Effector CD8-positive, alpha-beta T cell (primary cell): ENCODE measurements at places on chromosomes 16 and 17.

- DNase-seq: no peak
Observed at GRCh38 chr17:80917716-80918560, 73.7 kb upstream of the CHMP6 start.

DNA sequence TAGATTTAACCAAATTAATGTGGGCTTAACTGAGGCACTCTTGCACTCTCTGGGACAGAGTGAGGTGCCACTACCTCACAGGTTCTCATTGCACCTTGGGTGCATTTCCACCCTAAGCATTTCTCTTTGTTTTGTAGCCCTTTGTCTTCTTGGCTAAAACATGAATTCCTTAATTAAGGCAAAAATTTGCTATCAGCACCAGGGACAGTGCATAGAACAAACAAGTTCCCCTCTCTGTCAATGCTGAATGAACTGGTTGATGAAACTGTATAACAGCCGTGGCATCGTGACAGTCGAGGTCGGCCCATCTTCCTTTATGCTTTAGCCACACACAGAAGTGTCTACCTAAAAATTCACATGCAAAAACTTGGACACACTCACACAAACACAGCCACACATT lies 74.8 kb downstream of the HS3ST2 start:
- no peak for DNase-seq

DNA sequence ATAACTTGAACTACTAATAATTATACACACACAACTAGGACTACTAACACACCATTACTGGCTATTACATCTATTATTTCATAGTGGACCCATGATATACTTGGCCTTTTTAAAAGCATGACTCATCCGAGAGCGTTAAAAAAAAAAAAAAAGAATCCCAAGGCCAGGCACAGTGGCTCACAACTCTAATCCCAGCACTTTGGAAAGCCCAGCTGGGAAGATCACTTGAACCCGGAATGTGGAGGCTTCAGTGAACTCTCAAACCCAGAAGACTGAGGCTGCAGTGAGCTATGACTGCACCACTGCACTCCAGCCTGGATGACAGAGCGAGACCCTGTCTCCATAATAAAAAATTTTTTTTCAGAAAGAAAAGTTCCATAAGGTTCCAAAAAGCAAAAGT lies 3.1 kb downstream of the GLG1 start:
- DNase-seq: no peak

GRCh38 chr17:74117999-74118421 lies 85.5 kb upstream of the RPL38 start:
- no peak for DNase-seq

GRCh38 chr16:68059804-68060203 lies 25.4 kb upstream of the NFATC3 start:
- DNase-seq: no peak
